H9 (cell line): ENCODE measurements at places on chromosomes 1 and 21. TPM values are rescaled to one million over a fixed set of nuclear protein-coding genes. Genes with fewer than 3 reads are reported as not detected.

GRCh38 chr1:230149751-230150584 lies 82.9 kb downstream of the GALNT2 start:
- no peak for DNase-seq

DNA sequence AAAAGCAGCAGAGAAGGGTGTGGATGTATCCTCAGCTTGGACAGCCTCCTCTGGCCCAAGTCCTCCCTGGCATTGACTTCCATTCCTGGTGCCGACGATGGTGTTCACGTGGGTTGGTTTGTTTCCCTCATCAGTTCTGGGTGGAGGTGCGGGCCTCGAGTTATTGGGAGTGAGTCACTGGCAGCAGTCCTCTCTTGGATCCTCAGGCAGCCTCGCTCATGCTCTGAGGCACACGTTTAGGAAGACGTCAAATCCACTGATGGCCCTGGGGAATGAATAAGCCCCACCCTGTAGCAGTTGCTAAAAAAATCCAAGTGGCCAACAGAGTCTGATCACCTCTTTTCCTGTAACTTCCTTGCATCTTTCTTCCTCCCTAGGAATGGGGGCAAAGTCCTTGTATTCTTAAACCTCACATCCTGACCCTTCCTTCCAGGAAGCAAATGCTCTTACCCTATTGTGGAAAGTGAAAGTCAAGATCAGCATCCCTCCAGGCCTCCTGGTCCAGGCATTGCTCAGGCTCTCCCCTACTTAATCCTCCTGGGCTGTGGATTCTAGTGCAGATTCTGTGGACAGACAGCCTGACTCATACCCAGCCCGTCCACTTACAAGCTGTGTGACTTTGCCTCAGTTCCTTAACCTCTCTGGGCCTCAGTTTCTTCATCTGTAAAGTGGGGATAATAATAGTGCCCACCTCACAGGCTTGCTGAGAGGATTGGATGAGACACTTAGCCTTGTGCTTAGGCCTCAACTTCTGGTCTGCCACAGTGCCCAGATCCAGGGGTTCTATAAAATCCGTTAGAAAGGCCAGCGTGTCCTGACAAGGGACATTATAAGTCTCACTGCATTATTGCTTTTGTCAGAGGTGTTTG lies 111.1 kb downstream of the TLR5 start:
- DNase-seq: peak; percentile 41

DNA sequence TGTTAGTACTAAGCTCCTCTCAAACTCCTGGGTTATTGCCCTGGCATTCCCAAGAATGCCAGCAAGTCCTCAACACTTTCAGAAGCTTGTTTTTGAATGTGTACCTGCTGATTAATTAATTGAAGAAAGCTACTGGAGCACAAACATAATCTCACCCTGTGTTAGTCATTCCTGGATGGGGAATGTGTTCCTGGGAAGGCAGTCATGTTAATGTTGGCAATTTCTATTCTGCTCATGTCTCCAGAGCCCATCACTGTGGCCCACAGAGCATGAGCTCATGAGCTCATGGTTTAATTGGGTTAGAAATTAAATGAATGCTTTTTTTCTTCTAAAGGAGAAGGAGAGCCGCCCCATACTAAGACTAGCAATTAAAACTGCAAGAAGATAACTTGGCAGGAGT lies 31.9 kb upstream of the KCNA3 start:
- no peak for DNase-seq

- no peak for DNase-seq
Observed at GRCh38 chr1:64664299-64664698, 80.6 kb upstream of the RAVER2 start.

GRCh38 chr1:205597691-205598314 lies 34.0 kb downstream of the ELK4 start:
- DNase-seq: no peak

CYP4X1 gene
- 0.44 and 0.50 TPM in 2 replicates for total RNA-seq

OR2T11 gene
- not detected in 2 replicates for total RNA-seq

BARHL2 gene
- not detected in 2 replicates for total RNA-seq

XPR1 gene
- total RNA-seq: 34.1 and 35.1 TPM in 2 replicates

RHBDL2 gene
- total RNA-seq: 0.15 TPM in 1 of 2 replicates, not detected in the other

NOS1AP gene
- 8.1 and 8.4 TPM in 2 replicates for total RNA-seq

HORMAD1 gene
- not detected in 2 replicates for total RNA-seq

CHD5 gene
- total RNA-seq: 0.99 and 1.6 TPM in 2 replicates
